NCI-H460 (cell line): ENCODE measurements at places on chromosomes 3 and 15.

GRCh38 chr3:65605876-65606432 is 432.8 kb downstream of the MAGI1 start:
- DNase-seq = no peak

DNA sequence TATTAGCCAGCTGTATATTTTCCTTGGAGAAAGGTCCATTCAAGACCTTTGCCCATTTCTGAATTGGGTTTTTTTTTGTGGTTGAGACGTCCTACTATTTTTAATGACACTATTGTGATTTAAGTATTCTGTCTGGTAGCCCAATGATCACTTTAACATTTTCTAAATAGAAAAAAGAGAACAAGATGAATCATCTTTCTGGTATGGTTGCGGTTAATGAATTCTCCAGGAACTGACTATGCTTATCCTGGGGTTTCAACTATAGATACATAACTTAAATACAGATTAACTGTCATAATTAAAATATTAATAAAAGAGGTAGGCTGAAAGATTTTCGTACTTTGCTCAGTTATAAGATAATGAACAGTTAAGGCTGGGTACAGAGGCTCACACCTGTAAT is 51.9 kb downstream of the PBRM1 start:
- DNase-seq = no peak

GRCh38 chr15:39961051-39961450 is 27.1 kb downstream of the EIF2AK4 start:
- DNase-seq = no peak

DNA sequence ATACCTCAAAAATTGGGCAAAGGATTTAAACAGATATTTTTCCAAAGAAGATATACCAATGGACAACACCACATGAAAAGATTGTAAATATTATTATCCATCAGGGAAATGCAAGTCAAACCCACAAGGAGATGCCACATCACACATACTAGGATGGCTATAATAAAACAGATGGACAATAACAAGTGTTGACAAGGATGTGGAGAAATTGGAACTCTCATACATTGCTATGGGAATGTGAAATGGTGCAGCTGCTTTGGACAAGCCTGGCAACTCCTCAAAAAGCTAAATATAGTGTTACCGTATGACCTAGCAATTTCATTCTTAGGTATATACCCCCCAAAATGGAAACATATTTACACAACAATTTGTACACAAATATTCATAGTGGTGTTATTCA is 59.3 kb downstream of the PPCDC start:
- no peak for DNase-seq

- DNase-seq = no peak
These were observed 568.2 kb downstream of the TUSC7 start for GRCh38 chr3:117277816-117278215.

- no peak for DNase-seq
These were observed 3.7 kb downstream of the ANO10 start for GRCh38 chr3:43618142-43618541.

GRCh38 chr3:148331081-148331846 is 366.4 kb upstream of the AGTR1 start:
- DNase-seq = no peak

DNA sequence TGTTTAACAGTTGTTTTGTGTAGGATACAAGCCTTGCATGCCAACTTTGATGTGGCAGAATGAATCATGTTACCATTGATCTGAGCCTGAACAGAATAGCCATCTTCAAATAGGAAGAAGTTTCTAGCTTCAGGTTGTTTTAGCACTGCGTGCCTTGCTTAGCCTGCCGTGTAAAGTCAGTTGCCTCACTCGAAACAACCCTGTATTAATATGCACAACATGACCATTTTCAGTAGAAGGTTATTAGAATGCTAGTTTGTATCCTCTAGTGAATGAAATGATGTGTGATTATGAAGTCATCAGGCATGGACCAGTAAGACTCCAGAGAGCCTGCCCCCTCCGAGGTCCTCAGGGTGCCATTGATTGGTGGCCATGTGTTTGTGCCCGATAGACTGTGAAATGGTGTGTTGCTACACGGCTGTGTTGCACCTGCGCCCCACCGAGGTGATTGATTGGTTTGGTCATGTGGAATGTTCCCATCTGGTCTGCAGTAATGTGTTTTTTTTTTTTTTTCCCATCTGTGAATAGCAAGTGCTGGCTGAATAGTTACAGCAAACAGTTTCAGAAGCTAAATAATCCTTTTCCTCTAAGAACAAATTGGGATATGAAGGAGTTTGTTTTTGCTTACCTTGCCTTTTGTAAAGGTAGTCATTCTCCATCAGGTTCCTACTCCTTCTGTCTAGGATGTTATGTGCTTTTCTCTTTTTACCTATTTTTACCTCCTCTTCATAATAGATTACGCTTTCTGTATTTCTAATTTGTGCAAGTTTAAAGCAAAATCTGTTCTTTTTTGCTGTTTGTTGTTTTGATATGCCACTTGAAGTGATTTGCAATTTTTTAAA is 214.9 kb downstream of the TCF12 start:
- no peak for DNase-seq

DNA sequence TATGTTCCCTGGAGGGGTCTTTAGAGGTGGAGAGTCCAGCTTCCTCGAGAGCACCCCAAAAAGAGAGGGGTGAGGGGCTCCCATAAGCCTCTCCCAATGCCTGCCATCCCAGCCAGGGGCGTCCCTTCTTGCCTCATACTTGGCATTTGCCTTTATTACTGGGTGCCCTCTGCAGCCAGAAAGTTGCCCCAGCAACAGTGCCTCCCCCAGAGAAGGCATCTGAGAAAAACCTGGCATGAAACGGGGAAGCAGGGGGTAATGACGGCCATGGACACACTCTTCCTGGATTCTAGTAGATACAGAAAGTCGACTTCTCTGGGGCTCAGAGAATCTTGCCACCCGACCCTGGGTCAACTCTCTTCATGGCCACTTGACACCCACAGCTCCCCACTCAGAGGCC is 90.1 kb downstream of the PCSK6 start:
- DNase-seq = no peak

GRCh38 chr3:175692256-175692655 is 833.1 kb downstream of the NAALADL2 start:
- DNase-seq = no peak

DNA sequence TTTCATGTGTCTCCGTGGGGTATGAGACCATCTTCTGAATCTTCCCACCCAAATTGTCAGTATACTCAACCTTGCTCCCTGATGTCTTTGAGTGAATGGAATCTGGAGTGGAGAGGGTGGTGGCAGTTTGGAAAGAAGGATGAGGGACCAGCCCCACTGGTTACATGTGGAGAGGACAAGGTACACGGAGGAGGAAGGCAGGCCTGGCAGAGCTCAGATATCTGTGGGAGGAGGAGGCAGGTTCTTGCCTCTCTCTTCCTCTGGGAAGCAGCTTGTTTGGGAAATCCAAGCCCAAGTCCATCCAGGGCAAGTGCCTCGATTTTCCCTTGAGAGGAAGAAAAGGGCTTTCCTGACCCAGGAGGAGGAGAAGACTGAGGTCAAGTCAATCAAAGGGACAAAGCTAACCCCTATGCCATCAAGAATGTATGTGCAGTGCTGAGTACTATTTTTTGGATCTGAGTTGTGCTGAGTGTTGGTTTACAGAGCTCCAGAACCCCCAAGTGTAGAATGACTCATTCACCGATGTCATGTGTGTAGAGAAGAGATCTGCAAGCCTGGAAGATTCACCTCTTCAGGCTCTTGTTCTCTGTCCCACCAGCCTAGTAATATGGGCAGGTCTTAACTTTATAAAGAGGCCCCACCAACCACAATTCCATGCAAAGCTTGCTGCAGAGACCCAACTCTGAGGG is 19.8 kb upstream of the LOXL1 start:
- no peak for DNase-seq
